ENCODE measurements at places on chromosomes 7 and 10.

GRCh38 chr10:11587722-11588259 is 23.7 kb downstream of the USP6NL start:
- DNase-seq: no peak

DNA sequence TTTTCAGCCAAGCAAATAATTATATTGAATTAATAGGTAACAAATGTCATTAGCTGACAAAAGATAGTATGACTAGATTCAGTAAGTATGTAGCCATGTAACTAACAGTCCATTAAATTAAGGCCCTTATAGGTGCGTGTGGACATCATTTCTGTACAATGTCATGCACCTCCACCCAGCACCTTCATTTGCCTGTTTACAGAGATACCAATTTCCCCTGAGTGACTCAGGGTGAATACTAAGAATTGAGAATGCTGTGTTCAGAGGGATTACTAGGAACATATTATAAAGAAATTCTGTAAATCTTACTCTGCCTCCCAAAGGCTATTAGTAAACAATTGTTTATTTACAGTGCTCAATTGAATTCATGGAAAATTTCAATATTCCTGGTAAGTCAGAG is 48.1 kb upstream of the ZNF273 start:
- no peak for DNase-seq

GRCh38 chr10:29772403-29772802 is 137.6 kb upstream of the SVIL start:
- DNase-seq: no peak

- DNase-seq: no peak
These were observed 79.6 kb downstream of the INSIG1 start for GRCh38 chr7:155377071-155377837.

GRCh38 chr10:13956826-13957225 is 370.1 kb downstream of the PRPF18 start:
- DNase-seq: no peak

DNA sequence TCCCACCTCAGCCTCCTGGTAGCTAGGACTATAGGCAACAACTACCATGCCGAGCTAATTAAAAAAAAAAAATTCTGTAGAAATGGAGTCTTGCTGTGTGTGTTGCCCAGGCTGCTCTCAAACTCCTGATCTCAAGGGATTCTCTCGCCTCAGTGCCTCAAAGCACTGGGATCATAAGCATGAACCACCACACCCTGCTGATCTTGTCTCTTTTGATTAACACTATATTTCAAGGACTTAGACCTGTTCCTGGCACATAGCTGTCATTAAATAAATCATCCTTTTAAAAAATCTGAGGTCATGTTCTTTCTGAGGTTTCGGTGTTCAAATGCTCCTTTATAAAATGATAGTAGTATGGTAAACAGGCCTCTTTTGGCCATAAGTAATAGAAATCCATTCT is 4.8 kb downstream of the PALS2 start:
- DNase-seq: no peak

- no peak for DNase-seq
These were observed 151.8 kb downstream of the CHN2 start for GRCh38 chr7:29346231-29346978.

GRCh38 chr10:93070378-93071176 is 3.1 kb upstream of the CYP26A1 start:
- DNase-seq: no peak

DNA sequence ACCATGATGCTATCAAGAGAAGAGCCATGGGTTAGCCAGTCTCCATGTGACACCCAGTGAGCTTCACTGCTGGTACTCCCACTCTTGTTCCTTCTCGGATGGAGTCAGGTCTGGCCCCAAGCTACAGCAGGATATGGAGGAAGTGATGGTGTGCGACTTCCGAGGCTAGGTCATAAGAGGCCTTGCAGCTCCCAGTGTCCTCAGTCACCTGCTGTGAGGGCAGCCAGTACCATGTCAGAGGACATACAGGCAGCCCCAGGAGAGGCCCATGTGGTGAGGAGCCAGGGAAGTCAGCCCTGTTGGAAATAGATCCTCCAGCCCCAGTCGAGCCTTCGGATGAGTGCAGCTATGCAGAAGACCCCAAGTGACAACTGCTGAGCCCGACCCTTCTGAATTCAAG is 237.0 kb downstream of the EBF3 start:
- DNase-seq: no peak

GRCh38 chr10:35140727-35141126 is 14.1 kb downstream of the CREM start:
- no peak for DNase-seq

GRCh38 chr7:85529831-85530230 is 343.0 kb upstream of the SEMA3D start:
- DNase-seq: no peak

- DNase-seq: no peak
These were observed 9.6 kb upstream of the MYPN start for GRCh38 chr10:68099736-68100135.

GRCh38 chr7:139681812-139682135 is 96.0 kb downstream of the HIPK2 start:
- DNase-seq: no peak

DNA sequence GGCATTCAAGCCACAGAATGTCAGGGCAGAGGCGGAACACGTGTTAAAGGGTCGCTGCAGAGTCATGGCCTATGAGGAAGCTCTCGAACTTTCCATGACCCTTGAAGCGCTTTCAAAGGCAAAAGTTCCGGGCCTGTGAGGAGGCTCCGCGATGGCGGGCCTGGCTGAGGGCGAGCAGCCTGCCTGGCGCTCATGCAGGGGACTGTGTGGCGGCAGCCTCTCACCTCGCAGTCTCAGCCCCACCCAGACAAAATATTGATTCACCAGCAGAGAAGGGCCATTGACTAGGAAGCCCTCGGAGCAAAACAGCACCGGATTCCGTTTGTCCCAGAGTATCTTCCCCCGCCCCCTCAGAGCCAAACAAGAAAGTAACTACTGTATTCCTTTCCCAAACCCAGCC is 12.8 kb upstream of the CNNM1 start:
- no peak for DNase-seq

DNA sequence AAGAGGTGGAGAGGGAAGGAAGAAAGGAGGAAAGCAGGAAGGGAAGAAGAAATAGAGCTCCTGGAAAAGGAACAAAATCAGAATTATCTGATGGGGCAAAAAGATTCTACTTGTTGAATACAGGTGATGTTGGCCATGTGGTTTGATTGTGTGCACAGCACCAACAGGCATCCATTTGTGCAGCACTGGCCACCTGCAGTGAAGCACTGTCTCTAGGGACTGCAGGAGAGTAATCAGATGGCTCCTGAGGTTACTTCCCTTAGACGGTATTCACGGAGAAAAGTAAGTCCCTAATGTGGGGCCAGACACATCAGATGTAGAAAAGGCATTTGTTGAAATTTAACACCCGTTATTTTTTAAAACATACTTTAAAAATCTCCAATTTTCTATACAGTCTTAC is 135.3 kb upstream of the VIPR2 start:
- no peak for DNase-seq

- DNase-seq: no peak
These were observed 256.5 kb upstream of the PPP2R2D start for GRCh38 chr10:131644289-131644688.

DNA sequence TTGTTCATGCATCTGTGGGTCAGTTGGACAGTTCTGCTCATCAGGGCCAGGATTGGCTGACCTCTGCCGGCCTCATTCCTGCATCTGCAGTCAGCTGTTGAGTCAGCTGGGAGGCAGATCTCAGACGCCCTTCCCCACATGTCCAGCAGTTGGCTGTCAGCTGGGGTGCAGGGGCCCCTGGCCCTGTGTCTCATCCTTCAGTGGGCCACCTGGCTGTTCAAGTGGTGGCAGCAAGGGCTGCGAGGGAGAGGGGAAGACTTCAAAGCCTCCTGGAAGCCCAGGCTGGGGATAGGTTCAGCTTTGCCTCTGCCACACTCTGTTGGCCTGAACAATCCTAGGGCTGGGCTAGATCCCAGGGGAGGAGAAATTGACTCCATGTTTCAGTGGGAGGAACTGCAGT is 33.2 kb downstream of the TACR2 start:
- no peak for DNase-seq

- no peak for DNase-seq
These were observed 75.9 kb upstream of the HGF start for GRCh38 chr7:81845744-81846241.

DNA sequence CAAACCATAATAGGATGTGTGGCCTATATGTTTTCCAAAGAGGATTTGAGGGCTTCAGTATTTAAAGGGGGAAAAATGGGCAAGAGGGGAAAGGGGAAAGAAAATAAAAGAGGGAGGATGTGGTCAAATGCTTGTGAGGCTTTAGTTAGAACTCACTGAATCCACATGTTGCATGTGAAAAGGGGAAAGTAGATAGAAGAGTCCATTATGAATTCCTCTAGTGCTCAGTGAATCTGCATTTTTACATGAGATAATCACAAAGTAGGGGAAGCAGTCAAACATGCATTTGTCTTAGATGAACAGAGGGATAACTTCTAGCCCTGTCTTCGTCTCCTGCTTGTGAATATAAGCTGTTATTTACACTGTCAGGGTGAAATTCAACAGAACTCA is 24.6 kb upstream of the AKAP9 start:
- no peak for DNase-seq

GRCh38 chr10:130936851-130937250 is 374.7 kb downstream of the TCERG1L start:
- no peak for DNase-seq

- no peak for DNase-seq
These were observed 26.1 kb downstream of the LCOR start for GRCh38 chr10:96858038-96858705.

GRCh38 chr7:112421666-112422486 is 28.4 kb upstream of the IFRD1 start:
- DNase-seq: no peak

- no peak for DNase-seq
These were observed 499.2 kb downstream of the GFRA1 start for GRCh38 chr10:115773832-115774231.

GRCh38 chr7:3559278-3559677 is 258.2 kb downstream of the SDK1 start:
- no peak for DNase-seq

GRCh38 chr10:18619016-18619415 is 32.4 kb downstream of the NSUN6 start:
- DNase-seq: no peak

DNA sequence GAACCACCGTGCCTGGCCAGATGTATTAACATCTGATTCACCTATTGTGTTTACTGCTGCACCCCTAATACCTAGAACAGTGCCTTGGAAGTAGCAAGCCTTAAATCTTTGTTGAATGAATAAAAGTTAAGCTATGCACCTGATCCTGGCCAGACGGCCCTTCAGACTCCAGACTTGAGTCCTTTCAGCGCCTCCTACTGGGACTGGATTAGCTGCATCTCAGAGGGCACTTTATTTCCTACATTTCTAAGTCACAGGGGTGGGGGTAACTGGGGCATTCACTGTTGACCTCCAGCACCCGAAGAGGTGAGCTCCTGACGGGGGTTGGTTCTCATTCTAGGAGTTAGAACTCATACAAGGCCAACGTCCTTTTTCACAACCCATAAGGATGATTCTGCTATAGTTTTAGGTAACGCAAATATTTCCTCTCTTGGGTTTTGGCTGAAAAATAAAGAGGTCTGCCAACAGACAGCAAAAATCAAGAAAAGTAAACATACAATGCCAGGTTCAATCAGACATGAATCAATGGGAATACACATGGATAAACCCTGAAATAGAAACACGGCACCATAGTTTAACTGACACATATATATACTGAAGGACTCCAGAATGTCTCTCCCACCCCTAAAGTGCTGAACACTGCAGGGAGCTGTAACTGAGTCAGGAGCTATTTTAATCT is 48.0 kb upstream of the DLG5 start:
- no peak for DNase-seq

GRCh38 chr10:97371696-97372095 is 29.4 kb downstream of the RRP12 start:
- DNase-seq: no peak

- no peak for DNase-seq
These were observed 18.4 kb upstream of the KLF14 start for GRCh38 chr7:130752424-130752823.

DNA sequence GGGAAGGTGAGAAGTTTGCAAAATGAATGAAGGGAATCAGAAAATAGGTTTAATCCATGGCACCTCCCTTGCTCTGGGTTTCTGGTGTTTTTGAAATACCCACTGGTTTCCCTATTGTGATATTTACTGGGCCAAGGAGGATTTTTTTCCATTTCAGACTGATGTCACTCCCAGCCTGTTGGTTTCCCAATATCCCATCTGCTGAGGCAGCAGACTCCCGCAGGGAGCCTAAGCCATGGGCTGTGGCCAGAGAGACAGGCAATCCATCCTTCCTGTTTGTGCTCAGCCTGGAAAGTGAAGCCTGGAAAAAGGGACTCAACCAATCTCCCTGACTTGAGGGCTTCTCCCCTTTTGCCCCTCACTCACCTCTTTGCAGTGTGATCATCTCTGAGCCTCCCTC is 22.8 kb downstream of the FAM107B start:
- DNase-seq: no peak

DNA sequence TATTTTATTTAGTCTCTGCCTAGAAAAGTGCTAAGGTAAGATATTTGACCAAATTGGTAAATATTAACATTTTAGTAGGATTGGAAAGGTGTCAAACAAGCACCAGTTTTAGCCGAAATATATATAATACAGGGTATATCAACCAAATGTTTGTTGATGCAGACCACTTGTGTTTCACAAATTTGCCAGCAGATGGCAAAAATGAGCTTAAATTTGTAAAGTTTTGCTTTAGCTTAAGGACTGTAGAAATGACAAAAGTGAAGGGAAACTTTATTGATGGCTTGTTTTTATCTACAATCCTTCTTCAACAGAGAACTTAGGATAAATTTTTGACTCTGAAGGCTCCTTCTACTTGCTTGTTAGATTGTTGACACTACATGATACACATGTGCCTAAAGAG is 4.8 kb upstream of the POLR1F start:
- no peak for DNase-seq

DNA sequence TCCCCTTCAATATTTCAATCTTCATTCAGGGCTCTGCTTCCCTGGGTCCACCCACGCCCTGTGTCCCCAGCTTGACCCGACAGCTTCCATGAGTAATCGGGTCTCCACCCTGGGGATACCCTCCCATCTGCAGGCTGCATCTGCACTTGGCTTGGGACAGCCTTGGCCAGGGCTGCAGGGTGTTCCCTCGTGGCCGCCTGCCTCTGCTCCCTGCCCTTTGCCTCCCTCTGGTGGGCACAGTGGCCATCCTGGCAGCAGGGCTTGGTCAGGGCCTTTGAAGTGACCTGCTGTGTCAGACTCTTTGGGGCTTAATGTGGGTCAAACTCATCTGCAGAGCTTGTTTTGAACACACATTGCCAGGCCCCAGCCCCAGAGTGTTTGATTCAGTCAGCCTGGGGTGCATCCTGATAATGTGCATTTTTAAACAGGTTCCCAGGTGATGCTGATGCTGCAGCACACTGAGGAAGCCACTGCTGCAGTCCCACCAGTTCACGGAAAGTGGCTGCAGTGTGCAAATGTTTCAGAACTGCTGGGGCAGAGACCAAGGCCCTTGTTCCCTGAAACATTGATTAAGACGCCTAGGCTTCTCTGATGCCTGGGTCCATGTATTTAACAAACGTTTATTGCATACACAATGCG is 80.7 kb upstream of the SEC61G start:
- DNase-seq: no peak
